Aorta (tissue), 5 donors: ENCODE measurements at places on chromosomes 11 and 22.

DNA sequence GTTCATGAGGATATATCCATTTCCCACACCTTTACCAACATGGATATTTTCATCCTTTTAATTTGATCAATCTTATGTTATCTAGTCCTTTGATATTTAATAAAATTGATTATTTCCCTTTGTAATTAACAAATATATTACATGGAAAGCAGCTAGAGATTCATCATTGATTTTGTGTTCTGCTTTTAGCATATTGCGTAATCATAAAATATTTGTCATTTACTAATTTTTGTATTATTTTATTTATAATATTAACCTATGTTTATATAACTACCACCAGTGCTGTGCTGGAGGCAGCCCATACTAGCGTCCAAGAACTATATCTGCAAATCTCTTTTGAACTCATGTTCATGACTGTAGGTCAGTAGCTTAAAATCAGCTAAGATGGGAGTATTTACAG is 4.7 kb downstream of the OR8U1 start:
- no peaks in the 10 kb centered on the region for H3K27me3 ChIP-seq
- DNase-seq, result no peak
- no peak overlapping the region for H3K4me3 ChIP-seq
- no peaks in the 10 kb centered on the region for H3K4me1 ChIP-seq
- no peak overlapping the region for H3K27ac ChIP-seq

DNA sequence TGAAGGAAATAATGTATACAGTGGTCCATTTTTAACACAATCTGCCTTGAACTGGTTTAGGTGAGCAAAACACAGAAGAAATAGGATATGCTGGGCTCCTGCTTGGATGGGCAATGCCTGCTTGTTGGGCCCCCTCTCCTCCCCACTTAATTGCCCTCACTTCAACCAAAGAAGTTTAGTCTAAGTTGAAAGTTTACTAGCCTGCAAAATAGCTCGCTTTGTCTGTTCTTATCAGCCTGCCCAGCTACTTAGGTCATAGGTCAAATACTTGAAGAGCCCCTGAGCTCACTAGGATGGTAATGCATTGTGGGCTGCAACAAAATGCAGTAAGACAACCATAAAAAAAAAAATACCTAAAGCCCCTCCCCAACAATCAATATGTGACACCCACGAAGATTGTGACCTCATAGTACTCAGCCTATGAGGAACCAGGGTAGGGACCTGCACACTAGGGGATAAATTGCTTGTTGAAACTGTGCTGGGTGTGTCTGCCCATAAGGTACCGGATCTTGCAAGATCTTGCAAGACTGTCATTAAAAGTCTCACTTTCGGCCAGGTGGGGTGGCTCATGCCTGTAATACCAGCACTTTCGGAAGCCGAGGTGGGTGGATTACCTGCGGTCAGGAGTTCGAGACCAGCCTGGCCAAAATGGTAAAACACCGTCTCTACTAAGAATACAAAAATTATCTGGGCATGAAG is 10.9 kb downstream of the DRICH1 start:
- no peaks in the 10 kb centered on the region for H3K36me3 ChIP-seq
- DNase-seq, result no peak
- H3K27me3 ChIP-seq, result no peaks in the 10 kb centered on the region
- no peak overlapping the region for H3K27ac ChIP-seq

- no peaks in the 10 kb centered on the region for H3K27me3 ChIP-seq
- no peak overlapping the region for H3K27ac ChIP-seq
- no peak overlapping the region for H3K4me3 ChIP-seq
- no peak for DNase-seq
Observed at GRCh38 chr11:106632283-106632682, 386.0 kb downstream of the GUCY1A2 start.

GRCh38 chr22:49779853-49780697 is 47.6 kb downstream of the BRD1 start:
- H3K27ac ChIP-seq, result no peak overlapping the region
- no peaks in the 10 kb centered on the region for H3K27me3 ChIP-seq
- no peaks in the 10 kb centered on the region for H3K4me1 ChIP-seq
- H3K4me3 ChIP-seq, result no peak overlapping the region

GRCh38 chr11:66048547-66049323 is at the start of gene GAL3ST3:
GAL3ST3 (minus strand) TSS chr11:66049161; CDS start chr11:66045415, 3,746 bp downstream.
- no peaks in the 10 kb centered on the region for H3K36me3 ChIP-seq
- H3K4me1 ChIP-seq, result peaks cover 4% of the 10 kb centered on the region
- no peaks in the 10 kb centered on the region for H3K27me3 ChIP-seq
- no peak within 1 kb of the TSS for H3K4me3 ChIP-seq

DNA sequence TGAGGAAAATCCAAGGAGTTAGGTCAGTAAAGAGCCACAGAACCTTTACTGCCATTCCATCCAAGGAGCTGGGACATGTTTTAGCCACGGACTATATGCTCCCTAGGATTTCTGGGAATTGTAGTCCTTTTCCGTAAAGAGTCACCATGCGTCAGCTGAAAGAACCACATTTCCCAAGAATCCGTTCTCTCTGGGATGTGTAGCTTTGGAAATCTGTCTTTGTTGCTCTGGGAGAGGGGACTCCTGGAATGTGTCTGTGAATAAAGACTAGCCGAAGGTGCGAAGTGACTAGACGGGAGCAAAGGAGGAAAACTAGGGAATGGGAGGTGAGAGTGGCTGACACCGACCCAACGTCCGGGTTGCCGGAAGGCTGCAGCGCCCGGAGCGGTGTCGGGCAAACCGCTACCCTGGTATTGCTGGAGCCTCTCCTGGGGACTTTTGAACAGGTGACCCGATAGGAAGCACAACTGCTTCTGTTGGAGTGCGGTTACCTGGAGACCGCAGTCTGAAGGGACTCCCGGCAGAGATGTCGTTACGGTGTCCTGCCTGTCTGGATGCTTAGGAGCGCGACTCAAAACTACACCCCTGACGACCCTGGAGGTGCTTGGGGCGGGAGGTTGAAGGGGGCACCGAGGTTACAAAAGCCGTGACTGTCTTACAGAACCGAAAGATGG is at the start of gene IFTAP:
IFTAP (plus strand) TSS at position 187 of the 674 bp plus-strand sequence. CDS start 15,602 bp downstream, outside the sequence.
- H3K36me3 ChIP-seq, result no peaks in the 10 kb centered on the region
- H3K27ac ChIP-seq, result no peak within 1 kb of the TSS
- peaks cover 2% of the 10 kb centered on the region for H3K4me1 ChIP-seq
- H3K27me3 ChIP-seq, result no peaks in the 10 kb centered on the region

DNA sequence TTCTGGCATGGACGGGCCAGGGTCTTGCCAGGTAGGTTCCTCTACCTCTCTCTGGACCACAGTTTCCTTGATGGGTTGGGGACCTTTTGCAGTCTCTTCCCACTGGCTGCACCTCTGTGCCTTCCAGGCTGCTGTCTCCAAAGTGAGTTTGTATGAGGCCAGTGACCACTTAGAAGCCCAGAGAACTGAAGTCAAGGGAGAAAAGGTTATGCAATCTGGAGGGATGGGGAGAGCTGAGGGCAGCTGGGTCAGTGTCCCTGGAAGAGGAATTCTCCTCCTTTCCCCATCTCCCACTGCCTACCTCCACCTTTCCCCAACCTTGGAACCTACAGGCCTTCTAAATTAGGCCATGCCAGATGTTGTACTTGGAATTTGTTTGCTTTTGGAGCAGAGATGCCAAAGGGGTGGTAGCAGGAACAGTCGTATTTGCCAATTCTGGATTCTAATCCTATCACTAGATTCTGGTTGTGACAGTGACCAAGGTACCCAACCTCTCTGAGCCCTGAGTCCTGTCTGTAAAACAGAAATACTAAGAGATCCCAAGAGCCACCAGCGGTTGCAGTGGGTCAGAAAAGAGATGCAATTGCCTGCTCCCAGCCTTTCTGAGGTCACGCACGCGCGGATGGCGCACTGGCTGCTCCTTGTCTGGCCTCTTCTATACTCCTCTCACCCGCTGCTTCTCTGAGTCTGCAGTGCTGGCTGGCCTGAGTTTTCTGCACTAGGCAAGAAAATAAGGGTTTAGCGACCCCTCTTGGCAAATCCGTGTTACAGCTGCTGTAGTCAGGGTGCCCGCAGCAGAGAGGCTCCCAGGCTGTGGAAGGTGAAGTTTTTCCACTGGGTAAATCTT is 10.7 kb upstream of the ACCSL start:
- no peak overlapping the region for H3K4me3 ChIP-seq
- no peaks in the 10 kb centered on the region for H3K36me3 ChIP-seq
- peaks cover 5% of the 10 kb centered on the region for H3K4me1 ChIP-seq
- H3K27me3 ChIP-seq, result no peaks in the 10 kb centered on the region

DNA sequence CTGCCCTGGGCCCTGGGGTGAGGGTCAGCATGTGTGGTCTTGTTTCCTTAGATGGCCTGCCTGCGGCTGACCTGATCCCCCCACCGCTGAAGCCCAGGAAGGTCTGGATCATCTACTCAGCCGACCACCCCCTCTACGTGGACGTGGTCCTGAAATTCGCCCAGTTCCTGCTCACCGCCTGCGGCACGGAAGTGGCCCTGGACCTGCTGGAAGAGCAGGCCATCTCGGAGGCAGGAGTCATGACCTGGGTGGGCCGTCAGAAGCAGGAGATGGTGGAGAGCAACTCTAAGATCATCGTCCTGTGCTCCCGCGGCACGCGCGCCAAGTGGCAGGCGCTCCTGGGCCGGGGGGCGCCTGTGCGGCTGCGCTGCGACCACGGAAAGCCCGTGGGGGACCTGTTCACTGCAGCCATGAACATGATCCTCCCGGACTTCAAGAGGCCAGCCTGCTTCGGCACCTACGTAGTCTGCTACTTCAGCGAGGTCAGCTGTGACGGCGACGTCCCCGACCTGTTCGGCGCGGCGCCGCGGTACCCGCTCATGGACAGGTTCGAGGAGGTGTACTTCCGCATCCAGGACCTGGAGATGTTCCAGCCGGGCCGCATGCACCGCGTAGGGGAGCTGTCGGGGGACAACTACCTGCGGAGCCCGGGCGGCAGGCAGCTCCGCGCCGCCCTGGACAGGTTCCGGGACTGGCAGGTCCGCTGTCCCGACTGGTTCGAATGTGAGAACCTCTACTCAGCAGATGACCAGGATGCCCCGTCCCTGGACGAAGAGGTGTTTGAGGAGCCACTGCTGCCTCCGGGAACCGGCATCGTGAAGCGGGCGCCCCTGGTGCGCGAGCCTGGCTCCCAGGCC is 12.7 kb downstream of the TMEM121B start:
- H3K27me3 ChIP-seq, result no peaks in the 10 kb centered on the region
- no peaks in the 10 kb centered on the region for H3K4me1 ChIP-seq
- no peak overlapping the region for H3K4me3 ChIP-seq
- H3K27ac ChIP-seq, result no peak overlapping the region

GRCh38 chr11:76695133-76695532 is 24.6 kb upstream of the LRRC32 start:
- no peaks in the 10 kb centered on the region for H3K36me3 ChIP-seq
- no peak overlapping the region for H3K27ac ChIP-seq
- H3K4me1 ChIP-seq, result no peaks in the 10 kb centered on the region
- DNase-seq, result no peak
- no peak overlapping the region for H3K4me3 ChIP-seq

GRCh38 chr11:117919781-117920221 is 9.4 kb downstream of the TMPRSS13 start:
- no peak overlapping the region for H3K27ac ChIP-seq
- no peak overlapping the region for H3K4me3 ChIP-seq
- no peaks in the 10 kb centered on the region for H3K4me1 ChIP-seq

DNA sequence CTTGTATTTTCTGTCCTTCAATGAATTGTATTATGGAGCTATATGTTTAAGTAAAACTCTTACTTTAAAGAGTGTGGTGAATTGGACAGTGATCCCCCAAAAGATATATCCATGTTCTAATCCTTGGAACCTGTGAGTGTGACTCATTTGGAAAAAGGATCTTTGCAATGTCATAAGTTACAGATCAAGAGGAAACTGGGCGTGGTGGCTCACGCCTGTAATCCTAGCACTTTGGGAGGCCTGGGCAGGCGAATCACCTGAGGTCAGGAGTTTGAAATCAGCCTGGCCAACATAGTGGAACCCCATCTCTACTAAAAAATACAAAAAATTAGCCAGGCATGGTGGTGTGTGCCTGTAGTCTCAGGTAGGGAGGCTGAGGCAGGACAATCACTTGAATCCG is 36.7 kb downstream of the ELF5 start:
- no peak for DNase-seq
- no peaks in the 10 kb centered on the region for H3K4me1 ChIP-seq
- H3K27ac ChIP-seq, result no peak overlapping the region

- H3K4me1 ChIP-seq, result no peaks in the 10 kb centered on the region
- no peak overlapping the region for H3K4me3 ChIP-seq
- no peaks in the 10 kb centered on the region for H3K36me3 ChIP-seq
- no peak for DNase-seq
- H3K27ac ChIP-seq, result no peak overlapping the region
Observed at GRCh38 chr11:81658722-81659121, 1074.9 kb downstream of the FAM181B start.

- H3K27me3 ChIP-seq, result no peaks in the 10 kb centered on the region
- no peaks in the 10 kb centered on the region for H3K4me1 ChIP-seq
- no peak for DNase-seq
- H3K4me3 ChIP-seq, result no peak overlapping the region
Observed at GRCh38 chr11:40032331-40032730, 1427.1 kb downstream of the LRRC4C start.

- H3K36me3 ChIP-seq, result no peaks in the 10 kb centered on the region
- DNase-seq, result no peak
- H3K4me1 ChIP-seq, result peaks cover 2% of the 10 kb centered on the region
- H3K4me3 ChIP-seq, result no peak overlapping the region
Observed at GRCh38 chr11:77287615-77288273, 13.7 kb downstream of the GDPD4 start.

GRCh38 chr22:34812631-34813030 is 253.3 kb upstream of the ISX start:
- H3K4me1 ChIP-seq, result no peaks in the 10 kb centered on the region
- no peaks in the 10 kb centered on the region for H3K27me3 ChIP-seq
- no peak overlapping the region for H3K4me3 ChIP-seq
- no peak overlapping the region for H3K27ac ChIP-seq

- H3K4me3 ChIP-seq, result no peak overlapping the region
- no peaks in the 10 kb centered on the region for H3K27me3 ChIP-seq
- peak; percentile 62 for DNase-seq
- H3K4me1 ChIP-seq, result no peaks in the 10 kb centered on the region
- H3K36me3 ChIP-seq, result no peaks in the 10 kb centered on the region
Observed at GRCh38 chr11:67309166-67309565, 5.8 kb downstream of the SSH3 start.

DNA sequence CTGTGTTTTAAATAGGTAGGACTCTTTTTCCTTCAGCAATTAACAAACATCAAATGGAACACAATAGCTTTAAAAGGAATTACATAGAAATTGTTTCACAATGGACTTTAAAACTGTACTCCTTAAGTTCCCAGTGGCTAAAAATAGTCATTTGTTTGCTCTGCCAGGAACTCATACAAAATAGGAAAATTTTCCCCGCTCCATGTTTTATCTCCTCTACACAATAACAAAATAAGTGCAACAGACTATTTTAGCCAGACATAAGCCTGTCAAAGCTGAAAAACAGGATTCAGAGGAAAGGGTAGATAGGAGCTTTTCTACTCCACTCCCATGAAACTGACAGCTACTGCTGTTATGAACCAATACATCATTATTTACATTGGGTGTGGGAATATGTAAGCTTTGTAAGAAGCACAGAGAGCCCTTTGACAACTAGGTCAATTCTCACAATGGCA is 90.1 kb downstream of the STK33 start:
- no peak overlapping the region for H3K27ac ChIP-seq
- no peak overlapping the region for H3K4me3 ChIP-seq
- no peak for DNase-seq
- no peaks in the 10 kb centered on the region for H3K4me1 ChIP-seq
- H3K36me3 ChIP-seq, result no peaks in the 10 kb centered on the region
